ENCODE measurements at places on chromosomes 12 and 14.

- no peak for DNase-seq
These were observed 10.9 kb upstream of the RIN3 start for GRCh38 chr14:92502541-92503286.

GRCh38 chr14:95121911-95122620, 35.3 kb downstream of the DICER1 start:
- no peak for DNase-seq

DNA sequence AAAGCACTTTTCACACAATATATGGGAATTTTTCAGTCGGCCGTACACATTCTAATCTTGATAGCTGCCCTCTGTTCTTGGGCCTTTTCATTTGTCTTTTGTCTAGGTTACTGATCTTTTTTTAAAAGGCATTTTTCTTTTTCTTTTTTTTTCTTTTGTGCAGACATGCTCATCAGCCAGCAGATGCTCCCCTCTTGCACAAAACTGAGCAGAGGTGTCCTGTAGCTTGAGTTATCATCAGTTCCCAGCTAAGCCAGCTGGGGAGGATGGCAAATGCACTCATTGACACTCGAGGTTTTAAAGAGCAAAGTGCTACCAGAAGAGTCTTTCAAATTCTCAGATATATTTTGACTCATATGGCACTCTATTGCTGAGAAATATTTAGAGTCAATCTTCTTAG, 913.9 kb upstream of the SEL1L start:
- no peak for DNase-seq

GRCh38 chr12:14153803-14154202, 172.4 kb upstream of the GRIN2B start:
- DNase-seq, result no peak

DNA sequence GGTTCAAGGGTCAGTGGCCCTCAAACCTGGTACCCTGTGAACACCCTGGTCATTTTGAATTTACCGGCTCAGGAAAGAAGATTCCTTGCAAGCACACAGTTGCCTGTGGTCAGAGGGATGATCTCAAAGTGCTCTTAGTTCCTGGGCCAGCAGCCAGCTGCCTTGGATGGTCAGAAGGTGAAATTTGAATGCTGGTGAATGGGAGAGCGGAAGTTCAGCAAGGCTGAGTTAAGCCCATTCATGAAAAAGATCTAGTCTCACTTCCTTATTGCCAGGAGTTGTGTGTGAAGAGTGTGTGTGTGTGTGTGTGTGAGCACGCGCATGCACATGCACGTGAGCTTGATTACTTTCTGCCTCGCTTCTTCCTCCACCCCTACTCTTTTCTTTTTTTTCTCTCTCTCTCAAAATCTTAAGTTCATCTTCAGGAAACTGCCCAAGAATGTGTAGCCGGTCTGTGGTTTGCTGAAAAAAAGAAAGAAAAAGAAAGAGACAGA, 155.5 kb upstream of the CCND2 start:
- no peak for DNase-seq

DNA sequence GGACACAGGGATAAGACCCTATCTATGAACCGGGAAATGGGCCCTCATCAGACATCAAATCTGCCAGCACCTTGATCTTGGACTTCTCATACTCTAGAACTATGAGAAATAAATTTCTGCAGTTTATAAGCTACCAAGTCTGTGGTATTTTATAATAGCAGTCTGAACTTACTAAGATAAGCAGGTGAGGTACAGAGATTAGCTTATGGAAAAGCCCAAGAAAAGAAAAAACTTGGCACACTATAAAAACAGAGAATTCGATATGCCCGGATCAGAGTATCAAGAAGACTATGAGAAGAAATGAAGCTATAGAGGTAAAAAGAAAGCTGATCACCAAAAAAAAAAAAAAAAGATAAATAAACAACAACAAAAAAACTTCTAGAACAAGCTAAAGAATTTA, 52.6 kb downstream of the EEA1 start:
- no peak for DNase-seq

- no peak for DNase-seq
These were observed 174.6 kb upstream of the DDHD1 start for GRCh38 chr14:53327716-53328115.

Measured in amniotic stem cell (primary cell).